ENCODE measurements at places on chromosomes 6 and 20.

DNA sequence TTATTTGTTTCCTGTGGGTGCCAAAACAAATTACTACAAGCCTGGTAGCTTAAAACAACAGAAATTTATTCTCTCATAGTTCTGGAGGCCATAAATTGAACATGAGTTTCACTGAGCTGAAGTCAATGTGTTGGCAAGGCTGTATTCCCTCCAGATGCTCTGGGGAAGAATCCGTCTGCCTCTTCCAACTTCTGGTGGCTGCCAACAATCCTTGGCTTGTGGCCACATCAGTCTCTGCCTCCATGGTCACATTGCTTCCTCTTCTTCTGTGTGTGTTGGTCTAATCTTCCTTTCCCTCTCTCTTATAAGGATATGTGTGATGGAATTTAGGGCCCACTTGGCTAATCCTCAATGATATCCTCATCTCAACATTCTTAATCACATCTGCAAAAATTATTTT, 92.8 kb upstream of the EPB41L1 start:
- no peak for DNase-seq

GRCh38 chr20:55174172-55174571, 698.8 kb downstream of the DOK5 start:
- no peak for DNase-seq

DNA sequence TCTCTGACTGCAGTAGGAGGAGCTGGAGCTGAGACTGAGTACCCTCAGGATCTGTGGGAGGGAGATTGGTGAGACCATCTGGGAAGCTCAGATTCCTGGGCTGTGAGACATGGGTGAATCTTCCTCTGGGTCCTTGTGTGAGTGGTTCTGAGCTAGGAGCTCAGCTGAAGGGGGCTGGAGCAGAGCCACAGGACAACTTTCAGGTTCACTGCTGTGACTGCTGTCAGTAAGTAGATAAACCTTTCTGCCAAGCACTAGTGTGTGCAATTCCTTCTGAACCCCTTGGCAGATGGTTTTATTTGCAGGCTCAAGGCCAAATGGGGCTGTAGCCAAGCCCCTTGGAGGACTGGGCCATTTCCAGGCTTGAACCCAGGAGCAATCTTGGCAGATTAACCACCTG, 49.6 kb upstream of the SNAP91 start:
- DNase-seq = no peak

DNA sequence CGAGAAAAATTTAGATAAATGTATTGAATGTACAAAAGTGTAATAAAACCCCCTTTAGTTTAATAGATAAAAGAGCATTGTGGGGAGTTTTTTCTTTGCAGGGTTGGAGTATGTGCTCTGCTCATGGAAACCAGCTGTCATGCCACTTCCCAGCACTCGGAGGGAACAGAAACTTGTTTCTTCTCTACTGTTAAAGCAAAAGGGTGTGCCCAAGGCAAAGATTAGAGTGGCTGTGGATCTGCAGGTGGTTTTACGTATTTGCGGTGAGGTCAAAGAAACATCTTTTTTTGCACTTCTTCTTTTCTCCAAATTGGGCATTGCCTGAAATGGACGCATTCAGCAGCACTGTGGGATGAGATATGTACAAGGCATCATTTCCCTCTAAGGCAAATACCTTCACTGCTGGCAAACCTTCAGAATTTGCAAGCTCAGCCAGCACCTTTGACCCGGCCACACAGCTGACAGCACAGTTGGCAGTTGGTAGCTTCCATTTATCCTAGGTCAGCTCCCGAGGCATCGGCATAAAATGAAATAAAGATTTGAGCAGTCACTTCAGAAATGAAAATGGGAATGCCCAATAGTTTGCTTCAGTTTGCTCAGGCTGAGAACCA, 178.4 kb upstream of the EYA4 start:
- DNase-seq = no peak

DNA sequence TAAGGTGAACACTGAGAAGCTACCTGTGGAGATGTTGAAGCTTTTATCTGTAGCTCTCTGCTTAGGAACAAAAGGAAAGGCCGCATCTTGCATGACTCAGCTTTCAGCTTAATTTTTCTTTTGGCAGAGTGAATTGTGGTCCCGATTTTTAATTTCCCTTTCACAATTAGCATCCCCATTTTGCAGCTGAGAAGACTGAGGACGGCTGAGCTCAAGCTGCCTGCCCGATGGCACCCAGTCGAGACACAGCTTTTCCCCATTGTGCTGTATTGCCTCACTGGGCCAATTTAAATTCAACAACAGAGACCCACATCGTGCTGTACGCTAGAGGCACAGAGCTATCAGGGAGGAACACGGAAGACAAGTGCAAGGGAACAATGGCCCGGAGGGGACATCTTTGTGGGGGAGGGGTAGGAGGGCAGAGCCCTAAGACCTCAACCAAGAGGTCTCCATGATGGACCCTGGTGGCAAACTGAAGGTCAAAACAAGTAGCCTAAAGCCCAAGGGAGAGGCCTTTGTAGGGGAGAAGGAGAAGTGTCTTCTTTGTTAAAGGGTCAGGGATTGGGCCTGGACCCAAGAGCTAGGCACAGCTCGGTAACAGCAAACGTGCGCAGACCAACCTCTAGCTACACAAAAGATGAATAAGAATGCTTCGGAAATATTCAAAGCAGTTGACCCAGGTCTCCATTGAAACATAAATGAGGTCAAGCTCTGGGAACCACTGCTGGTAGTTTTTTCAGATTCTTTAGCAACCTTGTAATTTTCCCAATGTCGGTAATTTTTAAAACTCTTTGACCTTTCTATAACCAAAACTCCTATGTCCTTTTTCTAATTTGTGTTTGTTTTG, 13.3 kb upstream of the QKI start:
- no peak for DNase-seq

DNA sequence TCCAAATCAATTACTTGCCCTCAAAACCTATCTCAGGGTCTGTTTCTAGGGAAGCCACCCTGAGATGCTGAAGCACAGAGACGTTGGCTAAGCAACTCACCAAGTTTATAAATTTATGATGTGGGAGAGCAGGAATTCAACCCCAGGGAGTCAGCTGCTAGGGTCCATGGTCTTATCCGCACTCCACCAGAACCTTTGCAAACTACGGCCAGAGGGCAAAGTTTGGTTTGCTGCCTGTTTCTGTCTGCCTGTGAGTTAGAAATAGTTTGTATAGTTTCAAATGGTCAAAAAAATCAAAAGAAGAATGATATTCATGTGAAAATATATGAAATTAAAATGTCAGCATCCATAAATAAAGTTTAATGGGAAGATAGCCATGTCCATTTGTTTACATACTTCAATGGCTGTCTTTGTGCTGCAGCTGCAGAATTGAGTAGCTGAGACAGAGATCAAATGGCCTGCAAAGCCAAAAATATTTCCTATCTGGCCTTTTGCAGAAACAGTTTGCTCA, 83.7 kb upstream of the ZFP64 start:
- no peak for DNase-seq
